ENCODE measurements at places on chromosomes 5 and 9.

- no peak for DNase-seq
Observed at GRCh38 chr5:56670916-56671315, 144.4 kb upstream of the MAP3K1 start.

DNA sequence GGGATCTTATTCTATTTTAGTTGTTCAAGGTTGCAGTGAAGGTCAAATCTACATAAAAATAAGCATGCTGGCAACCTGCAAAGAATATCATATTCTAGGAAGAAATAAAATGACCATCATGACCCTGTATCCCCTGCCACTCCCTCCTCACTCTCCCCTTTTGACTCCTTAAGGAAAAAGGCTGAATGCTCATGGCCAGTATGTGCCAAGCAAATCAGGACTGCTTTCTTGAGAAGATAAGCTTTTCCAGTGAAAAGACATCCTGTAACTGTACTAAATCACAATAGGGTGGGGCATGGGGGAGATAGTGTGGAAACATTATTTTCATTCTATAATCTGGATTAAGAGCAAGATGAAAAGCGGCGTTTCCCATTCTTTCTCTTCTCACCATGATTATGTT is 100.6 kb upstream of the LIFR start:
- DNase-seq, result no peak

DNA sequence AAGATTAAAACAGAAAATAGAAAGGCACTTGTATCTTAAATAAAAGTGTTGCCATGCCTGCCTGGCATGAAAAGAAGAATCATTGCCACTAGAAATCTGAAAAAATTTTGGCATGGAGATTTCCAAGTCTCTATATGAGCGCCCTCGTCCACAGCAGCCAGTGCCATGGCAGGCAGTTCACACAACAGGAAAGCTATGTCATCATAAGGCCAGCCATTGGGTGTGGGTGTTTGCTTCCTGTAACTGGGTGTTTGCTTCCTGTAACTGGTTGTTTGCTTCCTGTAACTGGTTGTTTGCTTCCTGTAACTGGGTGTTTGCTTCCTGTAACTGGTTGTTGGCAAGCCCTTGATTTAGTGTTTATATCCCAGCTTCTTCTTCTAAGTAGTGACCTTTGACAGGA is 446.7 kb downstream of the IRX1 start:
- DNase-seq, result no peak

DNA sequence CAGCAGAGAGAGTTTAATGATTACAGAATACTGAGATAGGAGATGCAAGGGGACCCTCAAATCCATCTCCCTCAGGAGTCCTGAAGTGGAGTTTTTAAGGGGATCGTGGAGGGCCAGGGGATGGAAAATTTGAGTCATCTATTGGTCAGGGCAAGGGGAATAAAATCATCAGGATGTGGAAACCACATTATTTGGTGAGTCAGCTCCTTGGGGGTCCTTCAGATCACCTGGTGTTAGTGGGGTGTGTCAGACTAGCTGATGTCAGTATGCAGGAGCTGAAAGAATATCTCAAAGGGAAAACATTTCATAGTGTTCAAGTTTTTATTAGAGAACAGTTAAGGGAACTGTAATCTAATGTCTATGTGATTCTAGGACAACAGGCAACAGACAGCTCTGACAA is 183.0 kb upstream of the FTMT start:
- DNase-seq, result no peak

GRCh38 chr9:107539427-107540163 is 50.0 kb upstream of the KLF4 start:
- no peak for DNase-seq

DNA sequence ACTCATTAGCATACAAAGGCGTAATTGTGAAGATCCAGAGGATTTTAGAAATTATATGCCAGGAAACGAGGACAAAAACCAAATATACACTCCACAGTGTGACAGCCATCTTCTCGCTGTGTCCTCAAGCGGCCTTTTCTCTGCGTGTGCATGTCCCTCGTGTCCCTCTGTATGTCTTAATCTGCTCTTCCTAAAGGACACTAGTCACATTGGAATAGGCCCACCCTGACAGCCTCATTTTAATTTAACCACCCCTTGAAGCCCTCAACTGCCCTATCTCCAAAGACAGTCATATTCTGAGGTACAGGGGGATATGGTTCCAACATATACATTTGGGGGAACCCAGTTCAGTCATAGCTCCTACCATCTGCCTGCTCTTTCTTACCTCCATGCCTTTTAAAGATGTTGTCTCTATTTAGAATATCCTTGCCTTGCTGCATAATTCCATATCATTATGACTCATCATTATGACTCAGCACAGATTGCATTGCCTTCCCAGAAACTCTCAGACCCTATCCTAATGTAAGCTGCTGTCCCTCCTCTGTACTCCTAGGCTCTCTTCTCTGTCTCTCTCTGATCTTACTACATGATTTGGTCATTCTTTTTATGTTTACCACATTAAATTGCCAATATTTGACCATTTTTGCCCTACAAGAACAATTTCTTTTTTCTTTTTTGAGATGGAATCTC is 210.9 kb downstream of the AOPEP start:
- no peak for DNase-seq

DNA sequence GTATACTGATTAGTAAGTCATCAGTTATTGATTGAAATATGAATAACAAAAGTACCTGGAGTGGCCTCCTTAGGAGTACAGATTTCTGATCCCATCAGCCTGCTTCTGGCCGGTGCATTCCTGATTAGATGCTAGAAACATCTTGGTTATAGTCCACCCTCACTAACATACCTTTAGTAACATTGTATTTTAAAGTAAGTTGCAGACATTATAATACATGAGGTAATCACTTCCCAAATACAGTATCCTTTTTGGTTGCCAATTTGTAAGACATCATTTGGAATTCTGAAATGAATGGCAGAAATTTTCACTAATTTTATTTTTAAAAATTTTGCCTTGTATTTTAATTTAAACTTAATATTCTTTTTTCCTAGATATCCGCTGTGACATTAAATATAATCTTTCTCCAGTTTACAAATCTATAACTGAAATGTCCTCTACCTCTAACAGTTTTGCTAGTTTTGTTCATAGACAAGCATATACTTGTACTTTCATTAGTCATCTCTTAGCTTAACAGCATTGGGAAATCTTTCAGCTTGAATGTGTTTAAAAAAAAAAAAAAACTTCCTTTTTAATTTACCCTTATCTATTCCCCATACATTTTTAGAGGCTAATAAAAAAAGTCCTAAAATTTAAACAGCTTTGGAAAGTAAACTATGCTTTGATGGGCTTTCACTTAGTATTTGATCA is 178.9 kb downstream of the XRCC4 start:
- no peak for DNase-seq

DNA sequence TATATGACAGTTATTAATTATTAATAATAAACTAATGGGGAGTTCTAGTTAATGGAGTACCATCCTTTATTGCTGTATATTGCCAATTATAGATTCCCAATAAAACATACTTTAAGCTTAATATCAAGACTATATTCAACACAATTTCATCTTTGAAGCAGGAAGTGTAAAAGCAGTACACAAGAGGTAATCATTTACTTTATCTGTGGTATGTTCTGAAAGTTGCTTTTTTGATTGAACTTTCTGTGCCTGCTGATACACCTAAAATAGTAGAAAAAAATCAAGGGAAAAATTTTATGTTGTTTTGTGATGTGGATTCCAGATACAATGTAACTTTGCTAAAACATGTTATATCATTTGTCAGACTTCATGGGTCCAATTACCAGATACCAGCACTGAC is 58.0 kb downstream of the ACO1 start:
- DNase-seq, result no peak

DNA sequence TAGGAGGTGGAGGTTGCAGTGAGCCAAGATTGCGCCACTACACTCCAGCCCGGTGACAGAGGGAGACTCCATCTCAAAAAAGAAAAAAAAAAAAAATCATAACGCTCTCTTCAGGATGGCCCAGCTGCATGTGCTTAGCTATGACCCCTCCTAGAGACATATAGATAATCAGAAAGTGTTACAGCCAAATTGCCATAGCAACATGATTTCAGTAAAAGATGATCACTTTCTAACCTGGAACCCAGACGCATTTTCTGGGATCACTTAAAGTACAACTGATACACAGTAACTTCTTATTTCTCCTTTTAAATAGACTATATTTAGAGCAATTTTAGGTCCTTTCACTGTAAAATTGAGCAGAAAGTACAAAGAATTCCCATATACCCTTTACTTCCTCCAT is 372.9 kb downstream of the CDH18 start:
- no peak for DNase-seq

GRCh38 chr5:2184026-2184366 is 301.3 kb upstream of the IRX4 start:
- DNase-seq, result no peak

- DNase-seq, result no peak
Observed at GRCh38 chr5:89097103-89097502, 214.1 kb upstream of the MEF2C start.

GRCh38 chr9:127550751-127551150 is 61.3 kb upstream of the STXBP1 start:
- no peak for DNase-seq
